LHCN-M2 (cell line): ENCODE measurements at places on chromosomes 4 and X.

DNA sequence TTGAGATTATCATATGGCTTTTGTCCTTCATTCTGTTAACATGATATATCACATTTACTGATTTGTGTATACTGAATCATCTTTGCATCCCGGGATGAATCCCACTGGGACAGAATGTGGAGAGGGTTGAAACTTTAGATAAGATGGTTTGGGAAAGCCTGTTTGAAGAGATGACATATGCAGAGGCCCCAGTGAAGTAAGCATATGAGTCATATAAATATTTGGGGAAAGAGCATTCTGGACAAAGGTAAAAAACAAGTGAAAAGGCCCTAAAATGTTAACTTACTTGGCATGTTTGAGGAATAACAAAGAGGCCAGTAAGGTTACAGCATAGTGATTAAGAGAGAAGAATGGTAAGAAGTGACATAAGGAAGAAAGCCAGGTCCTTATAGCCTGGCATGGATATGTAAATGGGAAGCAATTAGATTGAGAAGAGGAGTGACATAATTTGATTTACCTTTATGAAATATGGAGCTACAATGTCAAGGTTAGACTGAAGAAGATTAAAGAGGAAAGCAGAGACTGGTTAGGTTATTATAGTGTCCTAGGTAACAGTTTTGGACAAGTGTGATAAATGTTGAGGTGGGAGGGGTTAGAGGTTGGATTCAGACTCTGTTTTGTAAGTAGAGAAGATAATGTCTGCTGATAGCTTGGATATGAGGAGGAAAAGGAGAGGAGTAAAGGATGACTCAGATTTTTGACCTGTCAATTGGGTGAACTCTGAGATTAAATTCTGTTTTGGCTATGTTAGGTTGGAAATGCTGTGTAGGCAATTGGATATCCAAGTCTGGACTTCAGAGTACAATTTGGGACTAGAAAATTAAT is 54.6 kb upstream of the DRP2 start:
- DNase-seq, result peak; percentile 33

GRCh38 chrX:40132751-40133150 is 35.0 kb upstream of the BCOR start:
- DNase-seq, result peak; percentile 73

GRCh38 chr4:89803915-89804314 is 33.0 kb downstream of the SNCA start:
- DNase-seq, result no peak

- no peak for DNase-seq
These were observed 40.6 kb downstream of the RAB33A start for GRCh38 chrX:130212371-130212770.

- DNase-seq, result peak; percentile 50
These were observed 116.9 kb upstream of the GALNT7 start for GRCh38 chr4:173051716-173052115.

GRCh38 chr4:143882892-143883291 is 22.5 kb downstream of the GYPE start:
- DNase-seq, result no peak

- DNase-seq, result no peak
These were observed 151.0 kb upstream of the PPARGC1A start for GRCh38 chr4:24040811-24041210.

DNA sequence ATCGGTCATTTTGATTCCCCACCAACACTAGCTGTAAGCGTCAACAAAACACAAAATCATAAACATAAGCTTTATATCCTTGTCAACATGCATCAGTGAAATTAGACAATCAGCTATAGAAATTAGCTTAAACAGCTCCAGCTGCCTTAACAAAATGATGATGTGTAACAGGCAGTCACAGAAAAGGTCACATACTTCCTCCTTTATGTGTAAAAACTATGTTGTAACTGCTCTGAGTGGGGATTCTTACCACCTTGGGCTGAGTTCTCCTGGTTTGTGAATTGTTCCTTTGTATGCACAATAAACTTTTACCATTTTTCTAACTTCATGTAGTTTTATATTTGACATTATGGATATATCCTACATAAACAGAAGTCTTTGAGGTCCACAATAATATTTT is 73.9 kb upstream of the MAP9 start:
- DNase-seq, result no peak

DNA sequence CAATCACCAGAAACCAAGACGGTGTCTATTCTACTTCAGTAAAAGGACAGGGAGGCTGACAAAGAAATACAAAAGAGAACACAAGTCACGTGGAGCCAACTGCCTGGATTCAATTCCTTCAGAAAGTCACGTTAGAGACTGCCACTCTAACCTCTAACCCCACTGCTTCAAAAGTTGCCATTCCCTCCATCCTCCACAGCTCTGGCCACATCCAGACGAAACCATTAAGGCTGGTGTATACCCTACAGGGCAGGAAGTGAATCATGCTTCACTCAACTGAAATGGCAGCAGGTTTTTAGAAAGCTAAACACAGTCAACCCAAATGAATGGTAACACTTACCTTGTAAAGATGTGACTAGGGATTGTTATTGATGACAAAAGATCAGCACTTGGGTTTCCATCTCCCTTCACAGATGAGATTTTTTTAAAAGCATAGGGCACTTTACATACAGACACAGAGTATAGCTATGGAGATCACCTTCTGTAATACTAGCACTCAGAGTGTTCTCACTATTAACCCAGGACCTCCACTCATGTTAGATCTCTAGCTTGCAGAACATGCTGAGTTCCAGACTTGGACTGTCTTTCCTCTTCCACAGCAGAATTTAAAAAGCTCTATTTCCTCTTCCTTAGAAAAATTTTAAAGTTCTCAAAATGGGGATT is 37.4 kb downstream of the MAML3 start:
- peak; percentile 21 for DNase-seq

GRCh38 chr4:6441758-6442157 is 30.7 kb downstream of the PPP2R2C start:
- no peak for DNase-seq

DNA sequence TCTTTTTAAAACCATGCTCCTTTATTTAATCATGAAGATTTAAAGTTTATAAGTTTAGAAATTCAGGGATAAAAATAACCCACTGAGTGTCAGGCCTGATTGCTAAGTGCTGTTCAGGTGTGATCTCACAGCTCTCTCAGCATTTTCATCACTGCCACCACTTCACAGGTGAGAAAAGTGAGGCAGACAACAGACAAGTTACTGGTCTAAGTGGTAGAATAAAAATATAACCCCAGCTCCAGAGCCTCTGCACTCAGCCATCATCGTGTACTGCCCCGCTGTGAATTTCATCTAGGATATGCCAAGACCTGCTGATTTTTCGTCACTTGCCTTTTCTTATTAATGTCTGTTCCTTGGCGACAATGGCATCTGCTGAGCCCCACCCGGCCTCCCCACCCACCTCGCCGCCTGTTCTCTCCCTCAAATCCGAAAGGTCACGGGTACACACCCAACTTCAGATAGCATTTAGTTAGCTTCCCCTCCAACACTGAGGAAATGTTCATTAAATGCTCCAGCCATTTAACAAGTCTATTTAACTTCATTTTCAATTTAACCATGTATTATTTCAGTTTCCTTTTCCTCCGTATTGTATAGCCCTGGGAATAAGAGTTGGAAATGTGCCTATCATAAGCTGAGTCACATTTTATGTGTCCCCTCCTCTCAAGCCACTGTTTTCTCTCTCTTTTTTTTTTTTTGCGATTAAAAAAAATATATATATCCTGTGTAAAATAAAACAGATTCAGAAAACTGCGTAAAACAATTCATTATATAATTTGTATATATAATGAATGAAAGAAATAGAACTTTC is 236.5 kb downstream of the CBR4 start:
- DNase-seq, result no peak

- no peak for DNase-seq
These were observed 492.1 kb downstream of the INPP4B start for GRCh38 chr4:142354041-142354440.

- DNase-seq, result no peak
These were observed 30.9 kb downstream of the MGST2 start for GRCh38 chr4:139696491-139696890.

GRCh38 chr4:149441338-149441737 is 374.3 kb downstream of the IQCM start:
- DNase-seq, result peak; percentile 83

- DNase-seq, result peak; percentile 29
These were observed 22.0 kb downstream of the DYNLT3 start for GRCh38 chrX:37825215-37825842.

GRCh38 chr4:47907089-47907646 is 7.2 kb downstream of the NFXL1 start:
- no peak for DNase-seq

GRCh38 chrX:40485973-40486372 is 94.8 kb upstream of the ATP6AP2 start:
- DNase-seq, result no peak

- no peak for DNase-seq
These were observed 117.5 kb downstream of the RAPGEF2 start for GRCh38 chr4:159220353-159220752.

DNA sequence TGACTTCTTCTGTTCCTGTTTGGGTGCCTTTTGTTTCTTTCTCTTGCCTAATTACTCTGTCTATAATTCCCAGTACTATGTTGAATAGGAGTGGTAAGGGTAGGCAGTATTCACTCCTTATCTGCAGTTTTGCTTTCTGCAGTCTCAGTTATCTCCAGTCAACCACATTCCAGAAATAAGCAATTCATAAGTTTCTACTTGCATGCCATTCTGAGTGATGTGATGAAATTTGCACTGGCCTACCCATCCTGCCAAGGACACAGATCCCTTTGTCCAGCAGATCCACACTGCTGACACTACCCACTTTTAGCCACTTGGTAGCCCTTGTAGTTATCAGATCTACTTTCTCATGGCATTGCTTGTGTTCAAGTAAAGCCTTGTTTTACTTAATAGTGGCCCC is 971.6 kb upstream of the INTU start:
- no peak for DNase-seq

DNA sequence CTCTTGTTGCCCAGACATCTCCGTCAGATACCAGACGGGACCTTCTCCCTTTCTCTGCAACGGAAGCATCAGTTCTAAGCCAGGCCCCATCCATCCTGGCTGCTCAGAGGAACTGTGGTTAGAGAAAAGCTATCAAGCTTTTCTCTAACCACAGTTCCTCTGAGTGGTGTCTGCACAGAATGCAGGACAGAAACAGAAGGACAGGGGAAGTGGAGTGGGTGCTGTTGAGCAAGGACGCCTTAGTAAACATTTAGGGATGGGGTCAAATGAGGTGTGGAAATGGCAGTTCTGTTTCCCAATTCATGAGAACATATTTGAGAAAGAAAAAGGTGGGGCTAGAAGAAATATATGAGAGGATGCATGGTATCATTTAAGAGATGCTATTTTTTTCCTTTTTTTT is 283.8 kb downstream of the CRLF2 start:
- no peak for DNase-seq

DNA sequence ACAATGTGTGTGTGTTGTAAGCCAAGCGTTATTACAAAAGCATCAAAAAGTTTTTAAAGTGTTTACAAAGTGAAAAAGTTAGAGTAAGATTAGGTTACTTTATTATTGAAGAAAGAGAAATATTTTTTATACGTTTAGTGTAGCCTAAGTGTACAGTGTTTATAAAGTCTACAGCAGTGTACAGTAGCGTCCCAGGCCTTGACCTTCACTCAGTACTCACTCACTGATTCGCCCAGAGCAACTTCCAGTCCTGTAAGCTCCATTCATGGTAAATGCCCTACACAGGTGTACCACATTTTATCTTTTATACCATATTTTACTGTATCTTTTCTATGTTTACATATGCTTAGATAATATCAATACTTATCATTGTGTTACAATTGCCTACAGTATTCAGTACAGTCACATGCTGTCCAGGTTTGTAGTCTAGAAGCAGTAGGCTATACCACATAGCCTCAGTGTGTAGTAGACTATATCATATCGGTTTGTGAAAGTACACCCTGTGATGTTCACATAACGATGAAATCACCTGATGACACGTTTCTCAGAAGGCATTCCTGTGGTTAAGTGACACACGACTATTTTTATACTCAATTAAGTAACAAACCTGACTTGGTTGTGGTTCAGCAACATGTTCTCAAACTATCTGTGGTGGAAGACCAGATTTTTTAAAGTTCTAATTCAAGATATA is 152.0 kb upstream of the EDNRA start:
- no peak for DNase-seq

- peak; percentile 58 for DNase-seq
These were observed 633.3 kb downstream of the ANKRD50 start for GRCh38 chr4:124079174-124079780.

DNA sequence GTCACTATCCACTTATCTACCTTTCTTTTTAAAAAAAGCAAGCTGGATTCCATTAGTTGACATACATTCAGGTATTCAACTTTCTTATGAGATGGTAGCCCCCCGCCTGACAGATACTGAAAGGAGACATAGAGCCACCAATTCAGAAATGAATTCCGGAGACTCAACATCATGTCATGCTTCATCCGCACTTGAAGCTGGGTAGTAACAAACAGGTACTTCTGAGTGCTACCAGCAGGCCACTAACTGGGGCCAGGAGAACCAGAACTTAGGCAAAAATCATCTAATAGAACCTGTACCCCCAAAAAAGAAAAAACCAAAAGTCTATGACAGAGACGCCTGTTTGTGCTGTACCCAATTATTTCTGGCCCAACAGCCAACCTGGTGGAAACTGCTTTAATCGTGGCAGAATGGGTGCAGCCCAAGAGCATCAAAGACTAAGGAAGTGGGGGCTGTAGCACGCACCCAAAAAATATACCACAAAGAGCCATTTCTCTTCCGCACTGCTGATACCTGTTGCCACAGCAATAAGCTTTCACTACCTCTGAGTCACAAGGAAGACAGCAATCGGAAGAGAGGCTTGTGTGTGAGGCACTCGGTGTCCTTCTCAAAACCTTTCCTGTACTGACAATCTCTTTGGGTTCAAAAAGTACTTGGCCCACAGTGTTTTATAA is 84.8 kb downstream of the AFAP1 start:
- no peak for DNase-seq

DNA sequence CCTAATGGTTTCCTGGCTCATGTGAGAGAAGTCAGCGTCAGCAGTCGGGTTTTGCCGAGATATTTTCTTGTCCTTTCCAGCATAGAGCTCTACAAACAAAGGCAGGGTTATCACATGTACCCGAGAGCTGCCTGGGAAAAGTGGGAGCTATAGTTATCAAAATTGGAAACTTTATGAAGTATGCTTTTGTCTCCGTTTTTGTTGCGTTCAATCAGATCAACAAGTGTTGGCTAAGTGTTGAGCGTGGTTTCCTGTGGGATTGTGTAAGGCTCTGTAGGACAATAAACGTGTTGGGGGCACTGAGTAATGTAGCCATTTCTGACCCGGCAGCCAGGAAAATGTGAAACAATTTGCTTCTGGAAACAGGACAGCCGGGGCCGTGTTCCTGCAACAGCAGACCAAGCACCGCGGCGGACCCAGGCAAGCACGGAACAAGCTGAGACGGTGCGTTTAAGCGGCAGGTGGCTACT is at the start of gene BMX:
Gene BMX, plus strand, starts transcription at position 311 of the 470 bp plus-strand sequence. CDS start 7,547 bp downstream, outside the sequence.
- no peak for DNase-seq

DNA sequence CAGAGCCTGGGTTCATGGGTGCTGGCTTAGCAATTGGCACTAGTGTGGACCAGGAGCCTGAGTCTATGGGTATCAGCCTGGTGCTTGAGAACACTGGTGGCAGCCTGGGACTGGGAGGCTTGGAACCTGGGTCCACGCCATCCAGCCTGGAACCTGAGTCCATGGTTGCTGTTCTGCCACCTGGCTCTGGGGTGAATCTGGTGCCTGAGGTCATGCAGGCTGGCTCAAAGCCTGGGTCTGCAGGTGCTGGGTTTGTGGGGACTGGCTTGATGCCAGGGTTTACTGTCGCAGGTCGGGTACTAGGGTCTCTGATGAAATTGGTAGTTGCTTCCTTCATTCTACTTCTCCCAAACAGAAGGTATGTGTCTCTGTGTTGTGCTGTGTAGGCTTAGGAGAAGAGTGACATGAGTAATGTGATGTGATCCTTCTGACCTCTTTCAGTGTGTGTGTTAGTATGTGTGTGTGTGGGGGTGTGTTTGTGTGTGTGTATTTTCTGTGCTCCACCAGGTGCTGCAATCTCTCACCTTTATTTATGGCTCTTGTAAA is 517.0 kb upstream of the EPHA5 start:
- no peak for DNase-seq
